ENCODE measurements at places on chromosomes 5 and 9. TPM values are rescaled to one million over a fixed set of nuclear protein-coding genes. Genes with fewer than 3 reads are reported as not detected.

DNA sequence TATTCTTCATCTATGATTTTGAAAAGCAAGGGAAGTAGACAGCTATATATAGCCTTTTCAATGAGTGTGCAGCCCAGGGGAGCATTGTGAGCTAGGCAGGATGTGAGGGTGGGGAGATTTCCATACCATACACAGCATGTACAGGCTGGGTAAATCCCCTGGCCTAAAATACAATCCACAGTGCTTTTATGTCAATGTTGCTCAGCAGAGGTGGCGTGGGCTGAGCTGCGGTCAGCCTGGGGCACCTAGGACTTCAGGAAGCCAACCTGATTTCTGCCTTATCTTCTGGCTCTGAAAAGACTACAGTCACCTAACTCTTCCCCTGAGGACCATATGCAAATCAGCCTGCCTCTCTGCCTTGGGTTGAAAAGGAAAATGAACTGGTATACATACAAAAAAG lies 6.3 kb upstream of the GARIN3 start:
- DNase-seq = no peak

GRCh38 chr9:16138561-16139491 lies 586.0 kb downstream of the CCDC171 start:
- no peak for DNase-seq

GRCh38 chr9:100058699-100059579 lies 39.9 kb downstream of the ERP44 start:
- no peak for DNase-seq

DNA sequence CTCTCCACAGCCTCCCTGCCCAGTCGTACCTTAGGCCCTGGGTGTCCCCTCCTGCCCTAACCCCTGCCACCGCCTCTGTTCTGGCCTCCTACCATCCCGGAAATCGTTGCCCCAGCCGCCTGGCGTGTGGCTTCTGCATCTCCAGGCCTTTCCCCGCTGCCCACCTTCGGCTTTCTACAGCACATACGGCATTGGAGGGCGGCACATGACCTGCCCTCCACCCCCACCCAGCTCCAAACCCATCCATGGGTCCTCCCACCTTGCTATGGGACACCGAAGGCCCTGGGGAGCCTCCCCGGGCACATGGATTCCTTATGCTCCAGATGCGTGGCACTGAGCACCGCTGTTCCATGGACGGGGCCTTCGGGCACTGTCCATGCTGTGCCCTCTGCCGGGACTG lies 32.0 kb downstream of the FGF18 start:
- no peak for DNase-seq

DNA sequence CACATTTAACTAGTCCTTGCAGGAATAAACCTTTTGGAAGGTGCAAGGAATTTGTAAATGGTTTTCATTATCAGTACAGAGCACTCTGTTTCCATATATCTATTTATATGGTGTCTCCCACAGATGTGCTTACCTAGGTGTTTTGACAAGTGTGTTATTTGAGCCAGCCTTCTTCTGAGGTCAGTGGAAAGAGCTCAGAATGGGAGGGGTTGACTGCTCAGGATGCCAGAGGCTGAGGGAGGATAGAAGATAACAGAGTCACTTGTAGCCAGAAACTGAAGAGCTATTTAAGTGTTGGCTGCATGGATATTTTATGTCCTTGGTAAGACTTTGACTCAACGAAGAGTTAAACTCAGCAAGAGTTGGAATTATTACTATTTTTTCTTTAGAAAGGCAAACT lies 5.0 kb downstream of the CMYA5 start:
- DNase-seq = no peak

DNA sequence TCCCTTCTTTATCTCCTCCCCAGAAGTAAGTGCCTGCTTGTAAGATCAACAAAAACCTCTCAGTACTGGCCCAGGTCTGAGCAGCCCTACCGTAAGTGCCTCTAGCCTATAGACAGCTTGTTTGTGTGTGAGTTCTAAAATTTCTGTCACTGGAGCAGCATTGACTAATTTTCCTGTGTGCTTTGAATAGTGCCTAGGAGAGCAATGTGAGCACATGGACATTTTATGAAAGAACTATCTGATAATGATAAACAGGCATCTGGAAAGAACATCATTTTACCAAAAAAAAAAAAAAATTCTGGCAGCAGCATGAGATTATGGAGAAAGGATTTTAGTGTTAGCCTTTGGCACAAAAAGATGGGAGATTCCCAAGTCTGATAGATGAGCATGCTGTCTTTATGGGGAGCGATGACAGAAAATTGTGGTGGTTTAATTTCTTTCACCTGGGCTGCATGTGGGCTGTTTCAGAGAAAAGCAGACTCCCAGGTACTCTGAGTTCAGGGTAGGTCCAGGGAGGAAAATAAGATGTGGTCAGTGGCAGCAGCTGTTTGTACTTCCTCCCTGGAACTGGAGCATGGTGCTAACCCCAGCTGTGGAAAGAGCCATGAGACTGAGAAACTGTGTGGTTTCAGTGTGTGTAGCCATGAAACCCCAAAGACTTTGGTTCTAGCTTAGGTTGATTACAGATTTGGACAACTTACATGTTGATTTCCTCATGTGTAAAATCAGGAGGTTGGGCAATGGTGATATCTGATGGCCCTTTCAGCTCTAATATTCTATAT lies 419.9 kb downstream of the NTRK2 start:
- DNase-seq = no peak

DNA sequence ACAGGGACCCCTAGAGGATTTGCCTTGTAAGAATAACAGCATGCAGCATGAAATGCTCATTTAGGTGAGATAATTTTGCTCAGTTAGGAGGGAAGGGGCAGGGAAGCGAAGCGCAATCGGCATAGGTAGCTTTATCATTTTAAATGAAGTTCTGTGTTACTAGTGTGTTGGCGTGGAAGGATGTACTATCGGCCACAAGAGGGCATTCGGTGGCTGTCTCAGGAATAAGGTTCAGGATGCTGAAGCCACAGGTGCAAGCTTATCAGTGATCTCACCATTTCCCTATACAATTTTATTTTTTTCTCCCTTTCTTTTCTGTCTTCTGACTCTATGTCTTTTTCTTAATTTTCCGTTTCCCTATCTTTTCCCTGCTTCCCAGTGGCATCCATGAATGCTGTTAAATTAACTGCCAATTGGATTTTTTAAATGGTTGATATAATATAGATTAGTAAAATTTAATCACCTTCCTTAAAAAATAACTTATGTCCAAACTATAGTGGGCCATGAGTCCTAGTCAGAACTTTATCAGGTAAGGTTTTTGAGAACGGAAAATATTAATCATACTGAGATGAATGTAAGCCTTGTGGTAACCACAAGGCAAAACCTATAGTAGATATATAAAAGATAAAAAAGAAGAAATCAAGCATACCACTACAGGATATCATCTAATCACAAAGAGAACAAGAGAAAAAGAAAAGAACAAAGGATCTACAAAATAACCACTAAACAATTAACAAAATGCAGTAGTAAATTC lies 1.2 kb upstream of the INSL6 start:
- no peak for DNase-seq

Gene RNF44
- 3.9 TPM for total RNA-seq

Gene EFNA5
- 0.93 TPM for total RNA-seq

Gene SPINK6
- not detected for total RNA-seq

Data from liver (tissue), 10 donors.